ENCODE measurements at places on chromosomes 16 and 17. TPM values are rescaled to one million over a fixed set of nuclear protein-coding genes. Genes with fewer than 3 reads are reported as not detected.

CCL7 gene
- not detected for polyA plus RNA-seq

DNA sequence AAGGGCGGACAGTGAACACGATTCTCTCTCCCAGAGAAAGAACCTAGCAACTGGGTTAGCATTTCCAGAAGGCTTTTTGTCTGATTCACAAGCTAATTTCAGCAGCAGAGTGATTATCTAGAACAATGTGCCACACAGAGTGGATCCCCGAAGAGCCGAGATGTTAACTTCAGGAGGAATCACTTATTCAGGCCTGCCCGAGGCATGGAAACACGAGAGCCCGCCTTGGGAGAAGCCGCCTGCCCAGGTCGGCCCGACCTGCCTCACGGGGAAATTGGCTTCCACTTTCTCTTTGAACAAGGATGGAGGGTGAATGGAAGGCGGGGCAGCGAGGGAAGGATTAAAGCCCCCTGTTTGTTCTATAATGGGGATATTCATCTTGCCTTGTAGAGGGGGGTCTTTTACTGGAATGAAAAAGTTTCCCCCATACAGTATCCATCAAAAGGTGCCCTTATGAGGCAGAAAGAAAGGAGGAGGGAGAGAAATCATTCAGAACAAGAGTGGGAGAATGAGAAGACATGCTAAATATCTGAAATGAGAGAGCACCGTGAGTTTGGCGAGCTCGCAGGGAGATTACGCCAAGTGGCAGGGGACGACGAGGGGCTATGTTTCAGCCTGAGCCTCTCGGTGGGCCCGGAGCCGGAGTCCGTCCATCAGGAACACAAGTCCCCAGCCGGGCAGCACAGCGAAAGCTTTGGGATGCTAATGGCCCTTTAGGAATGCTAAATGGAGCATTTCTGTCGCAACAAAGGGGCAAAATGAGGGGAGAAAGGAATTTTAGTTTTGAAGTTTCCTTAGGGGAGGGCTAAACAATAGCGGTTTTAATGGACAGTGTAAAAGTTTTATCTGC, 33.0 kb downstream of the NTN1 start:
- no peak for DNase-seq

DNA sequence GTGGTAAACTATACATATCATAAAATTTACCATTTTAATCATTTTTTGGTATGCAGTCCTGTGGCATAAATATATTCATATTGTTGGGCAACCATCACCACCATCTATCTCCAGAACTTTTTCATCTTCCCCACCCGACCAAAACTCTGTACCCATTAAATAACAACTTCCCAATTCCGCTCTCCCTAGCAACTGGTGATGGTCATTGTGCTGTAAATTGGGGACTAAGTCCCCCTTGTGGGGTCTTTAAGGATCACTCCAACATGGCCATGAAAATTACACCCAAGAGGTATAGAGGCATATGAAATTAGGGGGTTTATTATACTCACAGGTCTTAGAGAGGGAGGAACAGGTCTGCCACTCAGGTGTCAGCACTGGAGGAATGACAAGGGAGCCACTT, 57.4 kb upstream of the NKD1 start:
- DNase-seq, result no peak

TBC1D3I gene
- polyA plus RNA-seq, result 0.17 TPM

DNA sequence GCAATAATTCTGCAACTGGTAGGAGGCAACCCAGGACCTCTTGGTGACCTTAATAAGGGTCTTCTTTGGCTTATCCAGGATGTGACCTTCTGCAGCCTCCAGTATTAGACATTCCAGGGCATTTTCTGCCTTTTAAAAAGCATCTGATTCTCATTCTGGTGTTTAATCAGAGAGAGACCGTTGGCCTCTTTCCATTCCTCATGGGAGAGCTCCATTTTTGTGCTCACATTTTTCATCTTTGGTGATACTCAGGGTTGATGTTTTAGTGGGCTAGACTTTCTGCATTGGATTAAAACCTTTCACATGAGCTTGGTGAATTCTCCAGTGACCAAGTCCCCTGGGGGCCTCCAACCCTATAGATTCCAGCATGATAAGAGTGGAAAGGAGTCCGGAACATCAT, 150.2 kb upstream of the CACNG5 start:
- no peak for DNase-seq

GSG1L2 gene
- polyA plus RNA-seq, result not detected

- DNase-seq, result no peak
These were observed 30.2 kb upstream of the RASD1 start for GRCh38 chr17:17526369-17526768.

- DNase-seq, result no peak
These were observed 700.3 kb downstream of the MAF start for GRCh38 chr16:78900044-78900811.

TNP2 gene
- not detected for polyA plus RNA-seq

DNA sequence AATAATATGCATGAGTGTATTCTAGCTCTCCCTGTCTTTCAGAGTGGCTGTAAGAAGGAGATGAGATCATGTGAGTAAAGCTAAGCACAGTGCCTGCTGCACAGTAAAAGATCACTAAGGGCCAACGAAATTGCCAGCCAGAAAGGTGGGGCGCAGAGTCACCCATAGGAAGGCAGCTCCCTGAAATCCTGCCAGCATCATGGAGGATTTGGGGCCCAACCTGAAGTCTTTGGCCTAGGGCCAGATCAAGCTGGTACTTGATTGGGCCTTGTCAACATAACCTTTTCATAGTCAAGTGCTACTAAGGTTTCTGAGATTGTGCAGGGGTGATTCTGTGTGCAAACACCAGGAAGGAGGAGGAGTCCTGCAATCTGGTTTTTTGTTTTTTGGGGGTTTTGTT, 16.5 kb downstream of the SCNN1B start:
- no peak for DNase-seq

DNA sequence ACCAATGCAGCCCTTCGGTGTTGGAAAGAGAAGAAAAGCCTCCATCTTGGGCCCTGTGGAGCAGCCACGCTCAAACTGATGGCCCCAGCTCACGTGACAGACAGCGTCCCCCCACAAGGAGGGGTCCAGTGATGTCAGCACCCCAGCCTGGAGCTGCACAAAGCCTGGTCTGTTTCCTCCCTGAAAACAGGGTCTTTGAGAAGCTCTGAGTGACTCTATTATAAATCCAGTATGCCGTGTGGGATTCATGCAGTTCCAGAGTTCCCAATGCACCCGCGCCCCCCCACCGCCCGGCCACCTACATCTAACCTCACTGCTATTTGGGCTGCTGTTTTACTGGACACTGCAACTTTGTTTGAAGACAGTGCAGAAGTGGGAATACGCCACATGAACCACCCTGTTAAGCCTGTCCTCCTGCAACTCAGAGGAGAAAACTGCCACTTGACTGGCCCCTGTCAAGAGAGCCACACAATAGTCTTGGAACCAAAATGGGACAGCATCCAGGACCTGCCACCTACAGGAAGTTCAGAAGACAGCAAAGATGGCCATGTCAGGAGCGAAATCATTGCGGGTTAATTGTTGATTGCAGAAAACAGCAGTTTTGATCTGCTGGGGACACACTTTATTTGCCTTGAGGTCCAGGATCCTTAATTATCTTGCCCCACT, 33.1 kb downstream of the PMP22 start:
- DNase-seq, result no peak

TBC1D3 gene
- not detected for polyA plus RNA-seq

- no peak for DNase-seq
These were observed 99.5 kb downstream of the CDYL2 start for GRCh38 chr16:80704751-80705505.

GRCh38 chr17:13365331-13365730, 236.4 kb downstream of the HS3ST3A1 start:
- DNase-seq, result no peak

GRCh38 chr17:10523064-10523463, 4.7 kb upstream of the MYH1 start:
- DNase-seq, result no peak

DNA sequence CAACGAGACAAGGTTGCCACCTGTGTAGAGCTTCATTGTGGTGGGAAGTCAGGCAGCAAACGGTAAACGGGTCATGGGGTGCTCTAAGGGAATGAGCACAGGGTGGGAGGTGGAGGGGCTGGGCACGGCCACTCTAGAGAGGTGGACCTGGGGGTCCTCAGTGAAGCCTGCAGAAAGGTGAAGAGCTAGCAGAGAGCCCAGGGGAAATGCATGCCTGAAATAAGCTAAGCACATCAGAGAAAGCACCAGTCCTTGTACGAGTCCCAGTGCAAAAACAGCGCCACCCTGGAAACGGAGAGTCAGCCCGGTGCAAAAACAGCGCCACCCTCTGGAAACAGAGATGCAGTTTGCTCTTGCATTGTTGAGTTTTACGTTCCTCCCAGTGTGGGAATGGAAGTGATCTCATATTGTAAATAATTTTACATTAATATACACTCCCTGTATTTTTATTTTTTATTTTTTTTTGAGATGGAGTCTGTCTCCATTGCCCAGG, 65.0 kb downstream of the TBC1D16 start:
- DNase-seq, result no peak

TP53TG3C gene
- polyA plus RNA-seq, result not detected

- peak; percentile 46 for DNase-seq
These were observed at the start of gene TNS4 for GRCh38 chr17:40501499-40501911. Gene TNS4 (minus strand): TSS chr17:40501623. CDS start chr17:40496425, 5,198 bp downstream.

DNA sequence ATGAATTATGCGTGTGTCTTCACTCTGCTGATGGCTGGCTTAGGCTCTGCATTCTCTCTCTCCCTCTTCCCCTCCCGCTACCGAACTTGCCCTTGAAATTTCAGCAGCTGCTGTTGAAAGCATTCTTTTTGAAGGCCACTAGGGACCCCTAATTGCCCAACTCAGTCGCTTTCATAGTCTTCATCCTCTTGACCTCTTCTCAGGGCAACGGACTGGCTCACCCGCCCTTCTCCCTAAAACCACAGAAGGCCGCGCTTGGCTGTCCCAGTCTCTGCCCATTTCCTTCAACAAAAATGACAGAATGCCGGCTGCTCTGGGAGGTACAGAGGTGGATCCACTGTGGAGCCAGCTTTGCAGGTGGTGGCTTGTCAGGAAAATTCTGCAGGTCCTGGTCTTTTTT, 21.0 kb upstream of the FMNL1 start:
- no peak for DNase-seq

GRCh38 chr16:30797670-30798309, 10.8 kb upstream of the ZNF629 start:
- DNase-seq, result no peak

GRCh38 chr16:89502081-89502843, 5.9 kb upstream of the SPG7 start:
- DNase-seq, result no peak

GRCh38 chr16:1299012-1299867, 10.2 kb upstream of the UBE2I start:
- DNase-seq, result no peak

All from spleen (tissue), 13 donors.